ENCODE measurements at places on chromosomes 2 and 18.

GRCh38 chr18:75304678-75305557 is 94.3 kb downstream of the TSHZ1 start:
- no peak for DNase-seq

- no peak for DNase-seq
Measured at GRCh38 chr18:49460976-49461601, 644 bp upstream of the DYM start.

- DNase-seq, result no peak
Measured at GRCh38 chr18:12313530-12314245, 5.6 kb downstream of the TUBB6 start.

DNA sequence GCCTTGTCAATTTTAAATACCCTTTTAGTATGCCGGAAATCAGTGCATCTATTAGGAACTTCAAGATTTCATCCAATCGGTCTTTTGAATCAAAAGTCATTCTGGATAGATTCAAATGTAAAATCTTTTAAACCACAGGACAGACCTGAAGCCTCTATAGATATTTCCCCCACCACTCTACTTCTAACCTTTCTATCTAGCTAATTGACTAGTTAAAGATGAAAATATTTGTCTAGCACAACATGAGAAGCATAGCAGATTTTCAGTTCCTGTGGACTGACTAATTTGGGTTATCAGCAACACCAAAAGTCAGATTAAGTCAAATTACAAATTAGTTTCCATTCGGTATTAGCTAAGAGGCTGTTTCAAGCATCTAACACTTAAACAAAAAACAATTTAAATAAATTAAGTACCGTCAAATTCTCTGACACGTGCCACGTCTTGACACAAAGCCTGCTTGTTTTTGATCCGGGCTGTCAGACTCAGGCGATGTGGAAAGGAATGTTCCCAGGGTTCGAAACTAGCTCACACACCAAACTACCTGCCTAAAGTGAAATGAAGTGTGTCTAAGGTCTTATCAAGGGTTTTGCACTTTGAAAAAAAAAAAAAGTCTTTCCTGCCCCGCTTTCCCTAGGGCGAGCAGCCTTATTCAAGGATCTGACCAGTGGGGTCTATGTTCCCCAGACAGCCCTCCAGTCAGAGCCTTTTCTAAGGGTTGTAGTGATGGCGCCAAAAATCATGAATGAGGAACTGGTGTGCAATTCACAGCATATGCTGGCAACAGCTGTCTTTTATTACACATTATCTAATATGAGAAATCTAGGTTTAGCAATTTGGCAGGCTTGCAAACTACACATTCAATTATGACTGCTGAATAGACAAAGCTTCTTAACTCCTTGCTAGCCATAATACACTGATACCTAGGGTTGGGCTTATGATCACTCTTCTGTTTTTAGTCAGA is 4.7 kb downstream of the CYTIP start:
- DNase-seq, result peak; percentile 62

GRCh38 chr2:40177366-40177765 is 274.5 kb downstream of the SLC8A1 start:
- no peak for DNase-seq

DNA sequence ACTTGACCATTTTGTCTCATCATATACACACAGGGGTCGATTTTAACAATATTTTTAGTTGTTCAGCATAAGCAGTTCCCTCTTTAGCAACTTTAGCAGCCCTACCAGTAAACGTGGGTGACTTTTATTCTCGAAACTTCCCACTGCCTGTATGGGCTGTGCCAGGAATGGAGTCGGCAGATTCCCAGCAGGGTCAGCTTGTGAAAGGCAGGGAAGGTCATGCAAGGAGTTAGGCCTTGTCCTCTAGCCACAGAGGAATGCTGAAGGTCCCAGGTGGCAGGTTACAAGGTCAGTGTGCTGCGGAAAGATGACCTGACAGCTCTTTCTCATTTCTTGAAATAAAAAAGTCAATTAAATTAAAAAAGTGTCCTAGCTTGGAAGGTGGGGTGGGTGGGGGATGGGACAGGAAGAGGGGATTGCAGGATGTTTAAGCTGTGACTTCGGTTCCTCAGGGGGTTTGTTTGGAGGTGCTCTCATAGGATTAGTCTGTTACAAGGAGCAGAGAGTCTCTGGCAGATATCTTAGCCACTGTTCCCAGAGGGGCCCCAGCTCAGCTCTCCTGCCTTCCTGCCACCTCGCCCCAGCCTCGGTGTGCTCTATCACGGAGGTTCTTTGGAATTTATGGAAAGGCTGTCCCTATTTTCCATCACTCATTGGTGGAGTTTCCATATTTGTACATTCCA is 21.4 kb downstream of the DRC1 start:
- DNase-seq, result no peak

DNA sequence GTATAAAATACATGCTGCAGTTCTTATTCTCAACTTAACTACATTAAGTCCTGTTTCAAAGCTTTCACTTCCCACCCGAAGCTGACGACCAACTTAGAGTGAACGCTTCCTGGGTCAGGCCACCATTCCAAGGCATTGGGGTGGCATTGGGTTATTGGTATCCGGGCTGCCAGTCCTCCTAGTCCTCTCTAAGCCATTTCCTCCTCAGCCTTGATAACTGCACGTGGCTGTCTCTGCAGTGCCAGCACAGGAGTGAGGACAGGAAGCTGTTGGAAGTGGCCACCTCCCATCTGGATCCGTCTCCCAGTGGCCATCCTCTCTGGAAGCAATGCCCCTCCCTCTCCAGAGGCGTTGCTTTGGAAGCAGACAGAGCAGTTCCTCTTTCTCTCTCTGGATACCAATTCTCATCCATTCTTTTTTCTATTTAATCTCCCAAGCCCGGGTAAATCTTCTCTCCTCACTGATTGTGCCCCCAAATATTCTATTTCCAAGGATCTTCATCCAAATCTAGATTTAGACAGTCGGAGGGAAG is 354.7 kb downstream of the EIPR1 start:
- DNase-seq, result no peak

- DNase-seq, result no peak
Measured at GRCh38 chr2:134233728-134234136, 20.1 kb upstream of the MGAT5 start.

DNA sequence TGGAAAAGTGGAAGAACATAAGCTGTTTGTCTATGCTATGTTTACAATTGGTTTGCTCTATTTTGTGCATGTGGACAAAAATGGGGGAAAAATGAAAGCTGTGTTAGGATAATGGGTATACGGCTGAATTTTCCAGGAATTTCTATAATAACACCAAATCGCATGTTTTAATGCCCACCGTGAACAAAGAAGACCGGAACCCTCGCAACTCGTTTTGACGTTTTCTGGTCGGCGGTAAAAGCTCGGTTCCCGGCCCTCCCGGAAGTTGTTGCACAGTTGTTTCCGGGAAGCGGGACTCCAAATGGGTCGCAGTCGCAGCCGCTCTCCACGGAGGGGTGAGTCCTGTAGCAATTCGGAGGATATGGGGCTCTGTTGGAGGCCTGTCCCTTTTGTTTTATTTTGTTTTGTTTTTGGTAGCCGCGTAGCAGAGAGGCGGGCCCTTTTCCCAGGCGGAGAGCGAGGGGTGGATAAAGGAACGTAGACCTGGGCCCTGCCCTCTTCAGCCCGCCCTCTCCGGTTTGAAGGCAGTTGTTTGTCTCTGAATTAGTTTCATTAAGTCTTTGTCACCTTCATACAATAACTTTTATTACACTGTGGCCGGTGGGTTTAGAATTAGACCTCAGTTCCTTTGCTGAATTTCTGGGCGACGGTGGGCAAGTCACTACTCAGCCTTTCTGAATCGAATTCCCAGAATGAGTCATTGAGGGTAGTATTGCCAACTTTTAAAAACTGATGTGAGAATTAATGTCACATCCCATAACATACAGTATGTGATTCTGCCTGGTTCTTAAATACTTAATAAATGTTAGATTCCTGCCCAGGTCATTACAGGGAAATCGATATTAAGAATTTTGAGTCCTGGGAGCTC is at the start of gene SNRNP27:
Gene SNRNP27 (plus strand): TSS at position 273 of the 868 bp plus-strand sequence. CDS start 29 bp downstream, at position 302.
- peak; percentile 86 for DNase-seq

Data from CD4-positive, alpha-beta T cell treated with Interleukin-2 at 100 ng/mL for 4 hours (primary cell).